ENCODE measurements at places on chromosomes 16 and 17.

- no peak for DNase-seq
Observed at GRCh38 chr16:57536306-57537193, at the start of gene CCDC102A. CCDC102A (minus strand) TSS chr16:57536571; CDS start chr16:57529177, 7,394 bp downstream.

DNA sequence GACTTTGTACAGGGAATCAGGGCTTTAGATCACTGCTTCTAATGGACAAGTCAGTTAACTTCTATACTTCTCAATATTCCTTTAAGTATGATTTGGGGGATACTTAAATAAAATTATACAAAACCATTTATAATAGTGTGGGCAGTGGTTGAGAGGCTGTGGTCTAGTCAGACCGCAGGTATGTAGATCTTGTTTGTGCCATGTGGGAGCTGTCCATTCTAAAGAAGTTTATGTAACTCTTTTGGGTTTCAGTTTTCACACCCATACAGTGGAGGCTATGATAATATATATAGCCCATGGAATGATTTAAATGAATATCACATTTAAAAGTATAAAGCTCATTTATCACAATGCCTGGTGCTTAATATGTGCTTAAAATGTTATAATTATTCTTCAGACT is 654.3 kb upstream of the KIF2B start:
- no peak for DNase-seq

DNA sequence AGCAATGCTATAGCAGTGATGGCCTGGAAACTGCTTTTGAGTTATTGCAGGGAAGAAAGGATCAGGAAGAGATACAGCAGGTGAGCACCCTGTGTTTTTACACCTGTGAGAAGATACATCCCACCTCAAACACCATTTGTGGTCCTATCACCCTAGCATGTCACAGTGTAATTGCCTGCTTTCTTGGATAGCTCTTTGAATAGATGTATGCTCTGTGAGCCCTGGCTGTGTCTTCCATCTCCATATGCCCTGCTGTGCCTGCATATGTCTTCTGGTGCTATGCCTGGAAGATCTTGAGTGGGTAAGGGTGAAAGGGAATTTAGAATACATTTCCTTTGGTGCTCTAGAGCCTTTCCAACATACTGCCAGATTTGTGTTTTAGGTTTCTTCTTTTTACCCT is 15.5 kb downstream of the HLF start:
- DNase-seq: no peak

DNA sequence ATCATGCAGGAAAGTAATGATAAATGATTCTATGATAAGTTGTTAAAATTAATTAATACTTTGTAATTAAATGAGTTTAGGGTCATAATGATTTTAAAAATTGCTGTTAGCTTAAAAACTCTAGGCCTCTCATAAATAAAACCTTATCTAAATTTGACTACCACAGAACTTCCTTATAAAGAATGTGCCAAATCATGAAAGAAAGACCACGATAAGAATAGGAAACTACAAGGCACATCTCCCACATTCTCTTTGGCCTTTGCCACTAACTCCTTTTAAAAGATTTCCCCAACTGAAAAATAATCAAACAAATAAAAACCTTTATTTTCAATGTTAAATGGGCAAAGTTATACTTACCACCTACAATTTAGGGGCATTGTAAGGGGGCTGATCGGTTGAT is 164.6 kb upstream of the C17orf78 start:
- no peak for DNase-seq

DNA sequence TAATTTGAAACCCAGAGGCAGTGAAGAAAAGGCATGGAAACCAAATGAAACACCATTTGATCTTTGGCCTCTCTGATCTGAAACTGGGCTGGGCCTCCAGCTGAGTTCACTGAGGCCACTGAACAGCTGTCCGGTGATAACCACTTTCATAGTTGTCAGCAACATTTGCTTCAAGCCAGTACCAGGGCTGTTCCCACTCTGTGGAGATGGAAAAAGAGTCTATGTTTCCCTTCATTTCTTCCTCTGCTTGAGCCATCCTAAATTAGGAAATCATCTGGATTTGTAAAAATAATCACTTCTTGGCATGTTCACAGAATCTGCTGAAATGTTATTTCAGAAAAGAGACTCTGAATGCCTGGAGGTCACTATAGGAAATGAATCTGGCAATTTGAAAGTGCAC is 119.3 kb downstream of the STX8 start:
- no peak for DNase-seq

DNA sequence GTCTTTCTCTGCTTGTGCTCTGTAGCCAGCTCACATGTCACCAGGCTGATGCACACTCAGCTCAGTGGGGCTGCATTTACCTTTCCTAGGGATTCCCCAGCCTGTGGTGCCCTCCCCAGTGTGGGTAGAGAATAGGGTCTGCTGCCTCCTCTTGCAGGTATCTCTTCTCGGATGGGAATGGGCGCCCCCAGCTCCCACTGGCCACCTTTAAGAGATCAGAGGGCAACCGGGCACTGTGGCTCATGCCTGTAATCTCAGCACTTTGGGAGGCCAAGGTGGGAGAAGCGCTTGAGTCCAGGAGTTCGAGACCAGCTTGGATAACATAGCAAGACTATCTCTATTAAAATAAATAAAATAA is 3.3 kb downstream of the XYLT2 start:
- DNase-seq: no peak

DNA sequence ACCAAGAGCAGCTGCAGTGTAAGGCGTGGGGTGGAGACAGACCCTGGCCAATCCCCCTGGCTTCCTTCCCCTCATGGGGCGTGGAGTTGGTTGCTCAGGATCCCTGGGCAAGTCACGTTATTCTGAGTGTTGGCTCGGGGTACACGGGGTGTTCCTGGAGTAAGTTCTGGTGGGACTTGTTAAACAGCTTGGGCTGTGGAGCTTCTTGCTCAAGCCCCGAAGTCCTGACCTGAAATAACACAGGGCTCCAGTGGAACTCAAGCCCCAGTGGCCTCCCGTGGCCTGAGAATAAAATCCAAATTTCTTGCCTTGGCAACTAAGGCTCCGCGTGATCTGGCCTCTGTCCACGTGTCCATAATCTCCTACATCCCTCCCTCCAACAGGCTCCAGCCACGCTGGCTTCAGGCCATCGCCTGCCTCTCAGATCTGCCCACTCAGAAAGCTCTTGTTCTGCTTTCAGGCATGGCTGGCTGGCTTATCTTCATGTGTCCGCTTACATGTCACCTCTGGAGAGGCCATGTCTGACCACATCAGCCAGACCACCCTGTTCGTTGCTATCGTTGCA is 49.3 kb upstream of the BCO1 start:
- DNase-seq: no peak

GRCh38 chr16:67864594-67864993 is 8.3 kb upstream of the EDC4 start:
- no peak for DNase-seq

GRCh38 chr17:6061290-6061689 is 8.9 kb upstream of the WSCD1 start:
- no peak for DNase-seq

GRCh38 chr17:79864617-79865250 is 25.5 kb upstream of the CBX4 start:
- DNase-seq: no peak

- no peak for DNase-seq
Observed at GRCh38 chr16:19245326-19245925, 40.1 kb upstream of the CLEC19A start.

- DNase-seq: no peak
Observed at GRCh38 chr17:6914711-6915110, 81.1 kb upstream of the ALOX12 start.
